K562 (cell line): ENCODE measurements at places on chromosomes 5 and 9. TPM values are rescaled to one million over a fixed set of nuclear protein-coding genes. Genes with fewer than 3 reads are reported as not detected.

TMEM215 gene
- total RNA-seq: not detected in 2 replicates

ADRB2 gene
- total RNA-seq: 0.04 TPM in 2 replicates

BSPRY gene
- 0.16 and 0.45 TPM in 2 replicates for total RNA-seq

TAF11L7 gene
- not detected in 2 replicates for total RNA-seq

RIMOC1 gene
- 47.5 and 48.7 TPM in 2 replicates for total RNA-seq

CER1 gene
- not detected in 2 replicates for total RNA-seq

RAPGEF1 gene
- 36.4 and 44.1 TPM in 2 replicates for total RNA-seq

KIAA1958 gene
- total RNA-seq: 14.4 and 16.0 TPM in 2 replicates

GBGT1 gene
- 24.6 and 25.8 TPM in 2 replicates for total RNA-seq

FBP2 gene
- total RNA-seq: not detected in 2 replicates

IL33 gene
- 0.09 TPM in 1 of 2 replicates, not detected in the other for total RNA-seq

C6 gene
- total RNA-seq: 0.09 and 0.51 TPM in 2 replicates

STOM gene
- 56.7 and 56.9 TPM in 2 replicates for total RNA-seq

ZBTB6 gene
- 5.0 and 5.3 TPM in 2 replicates for total RNA-seq

NSMF gene
- 72.0 and 74.5 TPM in 2 replicates for total RNA-seq
